Esophagus squamous epithelium (tissue), 5 donors: ENCODE measurements at places on chromosomes 4 and X. TPM values are rescaled to one million over a fixed set of nuclear protein-coding genes. Genes with fewer than 3 reads are reported as not detected.

GRCh38 chrX:49291615-49292337 is 11.7 kb upstream of the GAGE10 start:
- no peak for DNase-seq

DNA sequence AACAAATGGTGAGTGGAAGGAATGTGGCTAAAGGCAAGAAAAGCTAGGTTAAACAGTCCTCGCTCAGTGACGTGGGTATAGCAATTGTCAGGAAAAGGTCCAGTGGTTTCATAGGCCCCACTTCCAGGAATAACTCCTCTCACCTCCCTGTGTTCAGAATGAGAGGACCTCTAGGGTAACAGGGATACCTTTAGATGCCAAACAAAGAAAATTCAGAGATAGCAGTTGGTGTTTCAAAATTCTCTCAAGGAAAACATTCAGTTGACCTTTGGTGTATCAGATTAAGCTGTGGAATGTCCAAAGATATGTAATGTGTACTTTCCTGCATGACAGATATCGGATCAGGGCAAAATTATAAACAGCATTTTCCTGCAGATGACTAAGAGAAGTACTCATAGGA is 155.9 kb downstream of the ARHGAP6 start:
- no peak for DNase-seq

GRCh38 chr4:176671532-176671931 is 121.2 kb downstream of the VEGFC start:
- DNase-seq = no peak

- DNase-seq = no peak
These were observed 44.8 kb downstream of the MSN start for GRCh38 chrX:65712005-65712806.

GRCh38 chr4:142698552-142698951 is 147.5 kb downstream of the INPP4B start:
- no peak for DNase-seq

DNA sequence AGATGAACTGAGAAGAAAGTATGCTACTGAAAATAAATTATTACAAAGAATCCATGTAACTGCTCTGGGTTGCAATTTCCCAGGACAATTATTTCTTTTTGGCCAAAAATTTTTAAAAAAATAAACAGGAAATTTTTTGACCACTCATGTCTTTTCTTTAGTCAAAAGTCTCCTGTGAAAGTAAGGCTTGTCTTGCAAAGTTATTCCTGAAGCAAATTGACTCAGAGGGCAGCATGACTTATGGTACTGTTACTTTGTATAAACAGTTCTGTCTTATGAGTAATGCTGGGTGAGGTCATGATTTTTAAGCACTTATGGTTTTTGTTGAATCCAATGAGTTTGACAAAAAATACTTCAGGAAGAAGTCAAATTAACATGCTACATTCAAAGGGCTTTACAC is 292.8 kb upstream of the ARSJ start:
- DNase-seq = no peak

GRCh38 chr4:151540728-151541388 is 131.9 kb downstream of the FHIP1A start:
- no peak for DNase-seq

GRCh38 chrX:71067712-71068043 is 456 bp downstream of the SNX12 start:
- DNase-seq = no peak

DNA sequence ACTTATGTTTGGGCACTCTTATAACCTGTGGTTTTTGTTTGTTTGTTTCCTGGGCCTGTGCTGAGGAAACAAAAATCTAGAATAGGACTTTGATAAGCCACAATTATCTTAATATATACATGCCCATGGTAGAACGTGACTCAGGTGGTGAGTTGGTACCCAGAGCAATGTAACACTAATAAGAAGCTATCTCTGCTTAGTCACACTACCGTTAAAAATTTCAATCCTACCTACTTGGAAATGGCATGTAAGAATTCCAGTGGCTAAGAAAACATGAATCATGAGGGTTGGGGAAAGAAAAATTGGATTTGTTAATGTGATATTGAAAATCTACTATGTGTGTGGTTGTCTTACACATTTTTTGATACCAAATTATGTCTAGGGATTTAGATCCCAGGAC is 30.5 kb upstream of the ADGRG2 start:
- DNase-seq = no peak

DNA sequence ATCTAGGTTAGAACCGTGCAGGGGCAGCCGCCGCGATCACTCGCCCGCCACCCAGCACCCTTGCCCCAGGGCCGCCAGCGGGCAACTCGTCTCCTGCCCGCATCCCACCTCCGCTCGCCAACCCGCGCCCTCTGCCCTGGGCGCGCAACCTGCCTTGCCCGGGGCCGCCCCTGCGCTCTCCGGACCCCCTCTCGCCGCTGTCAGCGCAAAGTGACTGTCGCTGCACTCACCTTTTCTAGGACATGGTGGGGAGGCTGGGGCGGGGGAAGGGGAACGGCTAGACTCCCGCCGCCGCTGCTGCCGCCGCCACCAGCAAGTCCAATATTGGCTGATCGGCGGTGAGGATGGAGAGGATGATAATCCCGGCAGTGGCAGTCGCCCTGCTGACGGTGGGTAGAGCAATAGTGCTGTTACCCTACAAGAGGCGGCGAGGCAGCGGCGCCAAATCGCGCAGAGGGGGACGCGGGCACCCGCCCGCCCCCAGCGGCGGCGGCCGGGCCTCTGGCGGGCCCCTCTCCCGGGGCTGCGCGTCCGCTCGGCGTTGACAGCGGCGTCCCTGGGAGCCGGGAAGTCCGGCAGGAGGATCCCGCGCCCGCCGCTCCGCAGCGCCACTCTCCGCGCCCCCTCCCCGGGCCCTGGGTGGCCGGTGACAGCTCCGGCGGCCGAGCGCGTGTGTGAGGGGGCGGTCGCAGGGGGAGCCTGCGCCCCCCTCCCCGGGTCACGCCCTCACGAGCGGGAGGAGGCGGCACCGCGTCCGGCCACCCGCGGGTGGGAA is 2.3 kb upstream of the NR3C2 start:
- no peak for DNase-seq

DNA sequence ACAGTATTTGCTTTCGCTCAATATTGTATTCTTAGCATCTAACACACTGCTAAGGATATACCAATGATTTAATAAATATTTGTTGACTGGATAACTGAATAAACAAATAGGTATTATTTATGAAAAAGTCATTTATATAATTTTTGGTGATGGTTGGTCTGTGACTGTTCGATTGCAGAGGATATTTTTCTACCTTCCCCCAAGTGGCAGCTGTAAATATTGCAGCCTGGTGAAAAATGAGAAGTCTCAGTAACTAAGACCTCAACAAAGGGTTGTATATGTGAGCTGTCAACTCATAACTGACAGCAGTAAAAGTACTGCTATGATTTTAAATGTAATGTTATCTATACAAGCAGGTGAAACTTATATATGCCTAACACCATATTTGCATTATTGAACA is 36.0 kb downstream of the HTR2C start:
- no peak for DNase-seq

DNA sequence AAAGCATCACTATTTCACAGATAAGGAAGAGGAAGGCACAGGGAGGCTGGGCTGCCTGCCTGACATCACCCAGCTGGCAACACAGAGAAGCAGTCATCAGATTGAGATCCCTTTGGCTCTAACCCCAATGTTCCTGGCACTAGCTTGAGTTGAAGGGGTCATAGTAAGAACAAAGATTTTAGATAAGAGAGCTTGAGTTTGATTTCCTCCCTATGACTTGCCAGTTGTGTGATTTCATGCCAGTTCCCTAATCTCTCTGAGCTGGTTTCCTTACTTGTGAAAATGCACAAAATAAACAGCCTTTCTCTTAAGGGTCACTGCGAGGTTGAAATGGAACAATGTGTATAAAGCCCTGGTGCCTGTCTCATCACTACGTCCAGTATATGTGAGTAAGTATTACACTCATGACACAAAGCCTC is 475.4 kb upstream of the HS3ST1 start:
- DNase-seq = no peak

DNA sequence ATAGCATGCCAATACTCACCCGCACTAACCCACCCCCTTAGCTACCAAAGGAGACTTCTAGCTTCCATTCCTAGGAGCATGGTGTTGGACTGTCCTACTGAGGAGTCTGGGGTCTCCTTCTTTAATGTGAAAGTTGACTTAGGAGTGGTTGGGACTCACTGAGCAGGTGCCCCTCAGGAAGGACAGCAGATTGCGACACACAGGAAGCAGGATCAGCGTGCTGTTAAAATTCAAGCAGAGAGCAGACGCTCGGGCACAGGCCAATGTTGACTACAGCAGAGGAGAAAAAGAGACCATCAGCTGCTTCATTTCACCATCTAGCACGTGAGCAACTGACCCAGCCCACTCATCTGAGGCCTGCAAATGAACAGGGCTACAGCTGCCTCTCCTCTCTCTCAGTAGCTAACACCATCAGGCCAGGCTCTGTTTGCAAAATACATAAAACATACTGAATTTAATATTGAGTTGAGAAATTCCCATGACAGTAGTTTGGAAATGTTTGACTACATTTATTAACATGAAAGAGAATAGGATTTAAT is 10.8 kb downstream of the NOX1 start:
- DNase-seq = no peak

GRCh38 chr4:44210750-44211149 is 237.9 kb downstream of the KCTD8 start:
- no peak for DNase-seq

DNA sequence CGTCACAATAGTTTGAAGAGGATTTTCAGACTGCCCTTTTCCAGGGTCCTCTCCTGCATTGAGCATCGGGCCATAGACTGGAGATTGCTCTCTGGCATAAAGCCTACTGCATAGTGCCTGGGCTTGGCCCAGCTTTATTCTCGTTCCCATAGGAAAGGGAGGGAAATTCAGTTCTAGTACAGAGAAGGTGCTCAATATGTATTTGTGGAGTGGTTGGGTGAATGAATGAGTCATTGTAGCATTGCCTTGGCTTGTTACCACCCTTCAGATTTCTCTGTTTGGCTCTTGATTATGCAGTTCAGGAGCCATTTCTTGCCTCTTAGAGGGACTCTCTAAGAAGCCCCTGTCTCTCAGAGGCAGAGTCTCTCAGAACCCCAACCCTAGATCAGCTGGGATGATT is 2.6 kb downstream of the TMEM35A start:
- DNase-seq = no peak

GRCh38 chr4:152940461-152940860 is 4.3 kb downstream of the FHDC1 start:
- DNase-seq = no peak

DNA sequence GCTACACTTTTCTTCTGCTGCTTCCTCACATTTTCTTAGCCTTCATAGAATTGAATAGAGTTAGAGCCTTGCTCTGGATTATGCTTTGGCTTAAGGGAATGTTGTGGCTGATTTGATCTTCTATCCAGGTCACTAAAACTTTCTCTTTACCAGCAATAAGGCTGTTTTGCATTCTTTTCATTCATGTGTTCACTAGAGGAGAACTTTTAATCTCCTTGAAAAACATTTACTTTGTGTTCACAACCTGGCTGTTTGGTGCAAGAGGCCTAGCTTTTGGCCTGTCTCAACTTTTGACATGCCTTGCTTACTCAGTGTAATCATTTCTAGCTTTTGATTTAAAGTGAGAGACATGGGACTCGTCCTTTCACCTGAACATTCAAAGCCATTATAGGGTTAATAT is 87.7 kb upstream of the RAB40AL start:
- DNase-seq = no peak

- no peak for DNase-seq
These were observed 232.4 kb downstream of the MAML3 start for GRCh38 chr4:139921429-139922184.

DNA sequence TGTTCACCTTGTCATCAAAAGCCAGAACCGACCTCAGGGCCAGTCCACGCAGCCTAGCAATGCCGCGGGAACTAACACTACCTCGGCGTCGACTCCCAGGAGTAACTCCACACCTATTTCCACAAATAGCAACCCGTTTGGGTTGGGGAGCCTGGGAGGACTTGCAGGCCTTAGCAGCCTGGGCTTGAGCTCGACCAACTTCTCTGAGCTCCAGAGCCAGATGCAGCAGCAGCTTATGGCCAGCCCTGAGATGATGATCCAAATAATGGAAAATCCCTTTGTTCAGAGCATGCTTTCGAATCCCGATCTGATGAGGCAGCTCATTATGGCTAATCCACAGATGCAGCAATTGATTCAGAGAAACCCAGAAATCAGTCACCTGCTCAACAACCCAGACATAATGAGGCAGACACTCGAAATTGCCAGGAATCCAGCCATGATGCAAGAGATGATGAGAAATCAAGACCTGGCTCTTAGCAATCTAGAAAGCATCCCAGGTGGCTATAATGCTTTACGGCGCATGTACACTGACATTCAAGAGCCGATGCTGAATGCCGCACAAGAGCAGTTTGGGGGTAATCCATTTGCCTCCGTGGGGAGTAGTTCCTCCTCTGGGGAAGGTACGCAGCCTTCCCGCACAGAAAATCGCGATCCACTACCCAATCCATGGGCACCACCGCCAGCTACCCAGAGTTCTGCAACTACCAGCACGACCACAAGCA is 898 bp downstream of the UBQLN2 start:
- DNase-seq = no peak

DNA sequence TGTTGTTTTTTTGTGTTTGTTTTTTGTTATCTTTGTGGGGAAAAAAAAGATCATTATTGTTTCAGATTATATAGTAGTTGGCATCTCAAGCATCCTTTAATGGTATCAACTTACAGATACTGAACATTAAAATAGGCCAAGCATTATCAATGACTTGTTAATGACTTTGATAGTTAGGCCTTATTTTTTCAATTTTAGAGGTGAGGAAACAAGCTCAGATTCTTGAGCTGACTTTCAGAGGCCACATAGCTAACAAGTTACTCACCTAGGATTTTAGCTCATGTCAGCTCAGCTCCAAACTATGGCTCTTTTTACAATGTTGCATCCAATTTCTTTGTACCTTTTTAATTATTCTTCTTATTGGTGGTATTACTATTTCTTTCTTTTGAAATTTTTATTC is 471 bp upstream of the PLAC8 start:
- DNase-seq = no peak

- no peak for DNase-seq
These were observed 15.3 kb upstream of the BEND4 start for GRCh38 chr4:42167709-42168108.

DNA sequence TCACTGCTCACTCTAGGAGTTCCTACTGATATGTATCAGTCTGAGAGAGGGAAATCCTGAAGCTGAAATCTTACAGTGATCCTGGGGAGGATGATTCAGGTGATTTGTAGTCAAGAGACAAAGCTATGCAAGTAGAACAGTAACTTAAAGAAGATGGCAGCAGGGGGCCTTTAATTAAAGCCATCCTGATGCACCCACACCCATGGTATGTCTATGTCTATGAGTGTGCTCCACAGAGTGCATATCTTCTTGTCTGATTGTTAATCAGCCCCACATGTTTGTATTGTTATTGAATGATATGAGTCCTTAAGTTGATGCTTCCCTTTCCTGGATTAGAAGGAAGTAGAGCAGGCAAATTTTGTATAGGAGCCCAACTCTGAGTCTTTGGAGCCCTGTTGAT is 78.8 kb downstream of the NHS start:
- DNase-seq = no peak

The BEX2 gene
- 5.4 TPM for total RNA-seq

The RRH gene
- total RNA-seq = not detected

The AVPR2 gene
- total RNA-seq = 0.26 TPM

The CYP2U1 gene
- total RNA-seq = 2.3 TPM

The GYPB gene
- not detected for total RNA-seq

The KCND1 gene
- total RNA-seq = 0.53 TPM

The TRAM1L1 gene
- total RNA-seq = 0.75 TPM

The AFM gene
- total RNA-seq = not detected

The LPAR4 gene
- not detected for total RNA-seq

The SPATA18 gene
- total RNA-seq = 5.4 TPM

The CCSER1 gene
- total RNA-seq = 3.1 TPM

The MAGEB10 gene
- total RNA-seq = not detected
